ENCODE measurements at places on chromosomes 3 and 15.

GRCh38 chr3:128623762-128624176 is 26.8 kb downstream of the RPN1 start:
- no peak for DNase-seq

- peak; percentile 30 for DNase-seq
Observed at GRCh38 chr15:31554261-31554660, 227.6 kb downstream of the KLF13 start.

DNA sequence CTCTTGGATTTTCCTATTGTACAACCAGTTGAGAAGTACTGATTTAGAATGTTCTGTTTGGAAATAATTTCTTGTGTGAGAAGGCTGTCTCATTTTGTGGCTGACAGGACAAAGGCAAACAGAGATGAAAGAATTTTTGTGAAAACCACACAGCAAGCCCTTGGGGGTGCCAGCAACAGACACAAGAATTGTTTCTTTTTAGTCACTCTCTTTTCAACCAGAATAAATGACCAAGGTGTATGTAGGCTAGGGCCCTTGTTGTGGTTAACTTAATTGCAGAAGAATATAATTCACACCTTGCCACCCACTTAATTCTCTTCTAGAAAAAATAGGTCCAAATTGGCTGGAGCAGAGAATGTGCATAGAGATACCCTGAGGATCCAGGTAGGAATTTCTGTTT is 329.4 kb upstream of the TBC1D5 start:
- DNase-seq: no peak

DNA sequence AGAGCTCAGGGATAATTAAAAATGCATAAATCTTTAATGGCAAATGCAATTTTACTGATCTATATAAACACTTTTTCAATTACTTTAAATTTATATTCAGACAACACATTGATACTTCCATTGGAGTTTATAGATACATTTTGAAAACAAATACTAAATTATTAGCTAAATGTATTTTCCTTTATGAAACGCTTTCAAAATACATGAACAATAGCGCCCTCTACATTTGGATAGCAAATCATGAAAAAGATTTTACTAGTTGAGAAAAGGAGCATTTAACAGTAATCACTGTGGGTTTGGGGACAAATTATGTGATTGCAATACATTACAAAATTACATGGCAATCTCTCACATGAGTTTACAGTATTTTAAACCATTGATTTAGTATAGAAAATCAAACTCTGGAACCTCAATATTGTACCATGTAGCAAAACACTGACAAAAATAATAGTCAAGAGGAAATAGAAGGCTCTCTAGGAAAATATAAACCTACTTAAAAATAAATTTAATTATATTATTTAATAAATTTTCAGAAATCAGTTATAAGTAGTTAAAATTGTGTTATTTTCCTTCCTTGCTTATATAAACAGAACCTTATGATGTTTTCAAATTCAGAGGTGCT is 207.9 kb downstream of the ZIC1 start:
- DNase-seq: no peak

DNA sequence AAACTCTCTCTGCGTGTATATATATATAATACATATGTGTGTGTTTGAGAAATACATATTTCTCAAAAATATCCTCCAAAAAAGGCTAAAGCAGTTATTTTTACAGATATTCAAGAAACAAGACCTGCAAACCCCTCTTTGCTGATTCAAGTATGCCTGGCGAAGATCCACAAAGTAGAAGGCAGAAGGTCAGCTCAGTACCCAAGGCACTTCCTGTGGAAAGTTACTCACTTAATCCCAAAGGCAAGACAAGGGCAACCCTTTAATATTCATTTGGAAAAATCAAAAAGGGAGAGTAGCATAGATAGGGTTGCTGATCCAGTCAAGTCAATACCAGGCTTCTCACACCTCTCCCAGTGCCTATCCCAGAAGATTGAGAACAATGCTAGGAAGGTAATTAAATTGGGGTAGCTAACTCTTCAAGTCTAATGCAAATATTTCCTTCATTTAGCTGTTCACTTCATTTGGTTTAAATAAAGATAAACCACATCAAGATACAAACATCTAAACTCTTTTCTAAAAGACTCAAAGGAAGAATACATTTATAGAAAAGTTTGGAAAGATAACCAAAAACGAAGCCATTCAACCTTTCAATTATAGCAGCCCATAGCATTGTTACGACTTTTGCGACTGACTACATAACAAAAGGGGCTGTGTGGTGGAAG is 7.2 kb downstream of the COX17 start:
- no peak for DNase-seq

DNA sequence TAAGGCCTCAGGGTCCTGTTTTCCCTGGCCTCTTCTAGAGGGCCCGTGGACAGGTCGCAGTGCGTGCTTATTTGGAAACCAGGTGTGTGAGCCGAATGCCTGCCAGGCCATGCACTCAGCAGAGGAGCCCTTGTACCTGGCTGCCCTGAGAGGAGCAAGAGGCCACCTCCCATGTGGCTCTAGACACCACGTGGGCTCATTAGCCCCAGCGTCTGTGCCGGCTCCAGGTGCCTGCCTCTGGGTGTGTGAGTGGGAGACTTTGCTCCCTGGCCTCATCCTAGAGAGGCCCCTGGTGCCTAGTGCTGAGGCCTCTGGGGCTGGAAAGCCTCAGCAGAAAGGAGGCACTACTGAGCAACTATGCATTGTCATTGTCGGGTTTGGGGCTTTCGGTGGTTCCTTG is 50.4 kb downstream of the KLF13 start:
- DNase-seq: no peak

GRCh38 chr3:153595186-153595815 is 433.3 kb downstream of the RAP2B start:
- DNase-seq: no peak
